SW 1271 (cell line): ENCODE measurements at places on chromosomes 5 and 9.

- no peak for DNase-seq
Observed at GRCh38 chr5:131974016-131974415, 28.6 kb upstream of the MEIKIN start.

DNA sequence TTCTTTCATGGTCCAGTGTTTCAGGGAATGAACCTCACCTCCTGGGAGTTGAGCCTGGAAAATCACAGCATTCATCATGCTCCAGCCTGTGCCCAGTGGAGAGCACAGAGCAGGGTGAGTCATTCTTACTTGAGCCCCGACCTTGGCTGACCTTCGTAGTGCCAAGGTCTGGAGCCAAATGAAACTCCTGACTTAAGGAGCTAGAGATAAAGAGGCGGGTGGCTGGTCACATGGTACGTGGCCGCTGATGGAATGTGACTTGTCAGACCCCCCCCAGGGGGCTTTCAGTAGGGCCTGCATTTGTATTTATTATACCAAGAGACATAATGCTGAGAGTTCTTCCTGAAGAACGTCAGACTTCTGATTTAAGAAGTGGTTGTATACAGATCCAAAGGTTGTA, 15.0 kb upstream of the PIP5K1B start:
- DNase-seq, result no peak

GRCh38 chr9:33202018-33202417, 34.9 kb upstream of the B4GALT1 start:
- DNase-seq, result no peak

DNA sequence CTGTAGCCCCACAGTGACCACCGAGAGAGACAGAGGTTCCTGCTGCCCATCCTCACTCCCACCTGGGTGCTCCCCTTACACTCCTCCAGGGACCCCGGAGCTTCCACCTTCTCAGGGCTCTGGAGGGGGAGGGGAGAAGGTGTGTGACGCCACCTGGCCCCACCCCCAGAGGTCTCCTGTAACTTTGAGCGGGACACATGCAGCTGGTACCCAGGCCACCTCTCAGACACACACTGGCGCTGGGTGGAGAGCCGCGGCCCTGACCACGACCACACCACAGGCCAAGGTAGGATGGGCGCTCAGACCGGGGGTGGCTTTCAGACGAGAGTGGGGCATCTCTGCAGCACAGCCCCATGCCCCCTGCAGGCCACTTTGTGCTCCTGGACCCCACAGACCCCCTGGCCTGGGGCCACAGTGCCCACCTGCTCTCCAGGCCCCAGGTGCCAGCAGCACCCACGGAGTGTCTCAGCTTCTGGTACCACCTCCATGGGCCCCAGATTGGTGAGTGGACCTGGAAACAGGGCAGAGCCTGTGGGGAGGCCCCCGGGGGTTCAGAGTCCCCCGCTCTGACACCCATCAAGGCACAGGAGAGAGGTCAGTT, 4.5 kb downstream of the MAMDC4 start:
- DNase-seq, result no peak

DNA sequence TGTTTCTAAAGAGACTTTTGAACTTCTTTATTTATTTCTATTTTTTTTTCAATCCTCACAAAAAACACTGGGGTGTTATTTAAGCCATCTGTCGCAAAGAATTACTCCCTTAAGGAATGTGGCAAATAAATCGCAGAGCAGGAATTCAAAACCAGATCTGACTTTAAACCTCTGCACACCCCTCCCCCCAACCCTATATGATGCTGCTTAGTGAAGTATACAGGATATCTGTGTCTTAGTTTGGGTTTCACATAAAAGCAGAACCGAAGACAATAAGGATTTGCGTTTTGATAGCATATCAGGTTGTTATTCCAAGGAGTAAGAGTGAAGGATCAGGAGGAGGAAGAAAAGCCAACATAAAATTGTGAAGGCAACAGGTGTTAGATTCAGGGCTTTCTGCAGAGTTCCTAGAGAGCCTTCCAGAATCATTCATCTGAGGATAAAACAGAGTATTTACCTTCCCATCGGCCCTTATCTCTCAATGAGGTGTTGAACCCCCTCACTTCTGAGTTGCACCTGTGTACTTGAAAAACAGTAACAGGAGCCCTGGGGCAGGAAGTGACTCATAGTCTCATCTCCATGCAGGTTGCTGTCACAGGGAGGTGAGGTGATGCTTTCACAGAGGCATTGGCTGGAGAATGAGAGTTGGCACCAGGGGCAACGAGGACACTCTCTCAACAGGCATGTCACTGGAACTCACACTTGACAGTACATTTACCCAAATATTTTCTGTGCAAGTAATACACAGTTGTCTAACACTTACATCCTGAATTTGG, 33.5 kb upstream of the DMRT3 start:
- no peak for DNase-seq

GRCh38 chr5:10768328-10768899, 7.4 kb upstream of the DAP start:
- DNase-seq, result no peak

- DNase-seq, result no peak
Observed at GRCh38 chr9:79862921-79863890, 291.4 kb downstream of the TLE4 start.

GRCh38 chr9:91220491-91221135, 141.1 kb downstream of the AUH start:
- no peak for DNase-seq

GRCh38 chr5:9284781-9285307, 261.0 kb downstream of the SEMA5A start:
- no peak for DNase-seq

GRCh38 chr5:150513375-150514309, 5.7 kb downstream of the NDST1 start:
- DNase-seq, result peak; percentile 29
